ENCODE measurements at places on chromosomes 4 and X.

- no peaks in the 10 kb centered on the region for H3K4me1 ChIP-seq
- H3K27ac ChIP-seq, result no peak overlapping the region
- no peaks in the 10 kb centered on the region for H3K27me3 ChIP-seq
- H3K36me3 ChIP-seq, result no peaks in the 10 kb centered on the region
- no peak overlapping the region for H3K4me3 ChIP-seq
These were observed 498.4 kb downstream of the PDGFC start for GRCh38 chr4:156473151-156473550.

DNA sequence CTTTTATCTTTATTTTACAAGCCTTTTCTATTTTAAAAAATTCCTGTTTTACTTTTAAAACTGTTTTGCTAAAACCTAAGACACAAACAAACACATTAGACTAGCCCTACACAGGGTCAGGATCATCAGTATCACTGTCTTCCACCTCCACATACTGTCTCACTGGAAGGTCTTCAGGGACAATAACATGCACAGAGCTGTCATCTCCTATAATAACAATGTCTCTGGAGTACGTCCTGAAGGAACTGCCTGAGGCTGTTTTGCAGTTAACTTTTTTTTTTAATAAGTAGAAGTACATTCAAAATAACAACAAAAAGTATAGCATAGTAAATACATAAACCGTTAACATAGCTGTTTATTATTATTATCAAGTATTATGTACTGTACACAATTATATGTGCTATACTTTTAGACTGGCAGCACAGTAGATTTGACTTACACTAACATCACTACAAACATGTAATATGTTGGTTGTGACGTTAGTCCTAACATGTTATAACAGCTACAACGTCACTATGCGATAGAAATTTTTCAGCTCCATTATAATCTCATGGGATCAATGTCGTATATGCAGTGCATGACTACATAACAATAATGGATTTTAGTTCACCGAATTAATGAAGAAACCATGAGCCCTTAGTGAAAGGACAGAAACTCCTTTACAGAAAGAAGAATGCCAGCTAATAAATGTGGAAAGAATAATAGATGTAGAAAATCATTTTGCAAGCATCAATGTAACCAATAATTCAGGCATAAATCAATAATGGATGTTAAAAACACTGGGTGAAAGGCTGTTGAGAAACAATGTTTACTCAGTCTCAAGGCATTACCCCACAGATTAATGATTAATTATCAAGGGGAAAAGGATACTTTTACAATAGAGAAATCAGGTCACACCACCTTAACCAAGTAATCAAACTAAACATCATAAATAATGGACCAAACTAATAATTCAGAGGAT, 49.2 kb downstream of the FBXW7 start:
- no peaks in the 10 kb centered on the region for H3K36me3 ChIP-seq
- H3K4me3 ChIP-seq, result no peak overlapping the region
- H3K27me3 ChIP-seq, result no peaks in the 10 kb centered on the region
- no peak overlapping the region for H3K27ac ChIP-seq
- DNase-seq, result no peak
- peaks cover 6% of the 10 kb centered on the region for H3K4me1 ChIP-seq

- no peak overlapping the region for H3K4me3 ChIP-seq
- no peak for DNase-seq
- no peaks in the 10 kb centered on the region for H3K4me1 ChIP-seq
These were observed 19.1 kb upstream of the CXCL6 start for GRCh38 chr4:73817341-73817740.

- H3K4me1 ChIP-seq, result no peaks in the 10 kb centered on the region
- H3K4me3 ChIP-seq, result no peak overlapping the region
- no peak overlapping the region for H3K27ac ChIP-seq
- no peaks in the 10 kb centered on the region for H3K36me3 ChIP-seq
These were observed 192.3 kb upstream of the CXorf66 start for GRCh38 chrX:140157611-140158010.

- H3K4me1 ChIP-seq, result no peaks in the 10 kb centered on the region
- H3K27ac ChIP-seq, result no peak overlapping the region
- H3K4me3 ChIP-seq, result no peak overlapping the region
- H3K36me3 ChIP-seq, result no peaks in the 10 kb centered on the region
These were observed 585.6 kb downstream of the IL1RAPL1 start for GRCh38 chrX:29172880-29173279.

- no peak overlapping the region for H3K4me3 ChIP-seq
- H3K27ac ChIP-seq, result no peak overlapping the region
- peaks cover 5% of the 10 kb centered on the region for H3K4me1 ChIP-seq
- H3K27me3 ChIP-seq, result no peaks in the 10 kb centered on the region
These were observed 5.8 kb upstream of the PPP2R3B start for GRCh38 chrX:392575-392846.

DNA sequence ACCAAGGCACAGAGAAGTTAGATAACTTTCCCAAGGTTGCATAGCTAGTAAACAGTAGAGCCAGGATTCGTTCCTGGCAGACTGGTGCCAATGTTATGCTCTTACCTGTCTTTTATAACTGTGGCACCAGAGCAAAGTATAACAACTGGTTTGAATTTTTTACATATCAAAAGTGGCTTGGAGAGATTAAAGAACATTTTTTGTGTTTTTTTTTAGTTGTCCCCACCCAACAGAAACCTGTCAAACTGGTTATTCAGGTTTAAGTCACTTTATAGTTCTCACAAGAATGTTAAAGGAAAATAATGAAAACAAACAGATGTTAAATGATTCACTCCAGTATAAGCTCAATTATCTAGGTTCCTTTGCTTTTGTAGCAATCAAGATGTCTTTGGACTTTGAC, 15.6 kb upstream of the FAM47E start:
- no peaks in the 10 kb centered on the region for H3K27me3 ChIP-seq
- no peaks in the 10 kb centered on the region for H3K36me3 ChIP-seq
- DNase-seq, result no peak
- H3K4me3 ChIP-seq, result no peak overlapping the region

GRCh38 chrX:135213200-135213844, 38.5 kb upstream of the ETDA start:
- no peak overlapping the region for H3K27ac ChIP-seq
- H3K36me3 ChIP-seq, result no peaks in the 10 kb centered on the region
- H3K27me3 ChIP-seq, result no peaks in the 10 kb centered on the region
- DNase-seq, result no peak
- no peaks in the 10 kb centered on the region for H3K4me1 ChIP-seq

- no peaks in the 10 kb centered on the region for H3K27me3 ChIP-seq
- no peak for DNase-seq
- H3K27ac ChIP-seq, result no peak overlapping the region
- no peaks in the 10 kb centered on the region for H3K36me3 ChIP-seq
- no peaks in the 10 kb centered on the region for H3K4me1 ChIP-seq
- H3K4me3 ChIP-seq, result no peak overlapping the region
These were observed 205.9 kb downstream of the NDST4 start for GRCh38 chr4:114907568-114907967.

DNA sequence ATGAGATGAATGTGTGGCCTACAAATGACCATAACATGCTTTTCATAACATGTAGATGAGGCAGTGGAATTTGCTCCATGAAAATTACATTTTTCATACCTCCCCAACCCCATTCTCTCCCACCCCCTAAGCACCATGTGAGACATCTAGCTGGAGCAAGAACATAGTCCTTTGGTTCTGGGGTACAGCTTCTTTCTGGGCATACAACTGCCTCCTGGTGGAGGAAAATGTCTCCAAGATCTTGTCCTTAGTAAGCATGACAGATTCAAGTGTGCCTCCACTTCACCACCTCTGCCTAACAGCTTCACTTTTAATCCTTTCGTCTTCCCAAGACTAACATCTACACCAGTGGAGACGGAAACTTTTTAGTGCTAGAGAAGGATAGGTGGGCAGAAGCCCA, 8.0 kb downstream of the EXOC1L start:
- no peaks in the 10 kb centered on the region for H3K27me3 ChIP-seq
- H3K4me1 ChIP-seq, result no peaks in the 10 kb centered on the region
- H3K4me3 ChIP-seq, result no peak overlapping the region
- DNase-seq, result no peak
- H3K36me3 ChIP-seq, result no peaks in the 10 kb centered on the region

DNA sequence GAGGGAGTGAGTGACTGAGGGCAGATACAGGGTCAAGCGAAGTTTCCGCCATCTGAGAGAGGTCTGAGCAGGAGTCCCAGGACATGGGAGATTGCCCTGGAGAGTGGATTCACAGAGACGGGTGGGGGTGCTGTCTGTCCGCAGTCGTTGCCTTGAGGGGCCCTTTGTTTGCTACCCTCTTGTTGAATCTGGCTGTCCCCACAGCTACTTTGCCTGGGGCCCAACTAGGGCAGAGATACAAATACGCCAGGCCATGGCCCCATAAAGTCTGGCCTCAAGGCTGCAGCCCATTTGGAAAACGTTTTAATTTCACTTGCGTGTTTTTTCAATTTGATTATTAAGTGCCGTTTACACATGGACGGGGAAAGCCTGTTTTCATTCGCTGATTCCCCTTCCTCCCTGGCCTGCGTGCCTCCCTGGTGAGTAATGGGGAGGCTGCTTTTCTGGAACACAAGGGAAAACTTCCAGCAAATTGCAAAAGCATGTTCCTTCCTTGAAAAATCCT, 134.4 kb downstream of the SMIM20 start:
- H3K4me3 ChIP-seq, result no peak overlapping the region
- no peak for DNase-seq
- H3K27ac ChIP-seq, result no peak overlapping the region

Data from B cell (primary cell).